ENCODE measurements at places on chromosomes 11 and 22.

DNA sequence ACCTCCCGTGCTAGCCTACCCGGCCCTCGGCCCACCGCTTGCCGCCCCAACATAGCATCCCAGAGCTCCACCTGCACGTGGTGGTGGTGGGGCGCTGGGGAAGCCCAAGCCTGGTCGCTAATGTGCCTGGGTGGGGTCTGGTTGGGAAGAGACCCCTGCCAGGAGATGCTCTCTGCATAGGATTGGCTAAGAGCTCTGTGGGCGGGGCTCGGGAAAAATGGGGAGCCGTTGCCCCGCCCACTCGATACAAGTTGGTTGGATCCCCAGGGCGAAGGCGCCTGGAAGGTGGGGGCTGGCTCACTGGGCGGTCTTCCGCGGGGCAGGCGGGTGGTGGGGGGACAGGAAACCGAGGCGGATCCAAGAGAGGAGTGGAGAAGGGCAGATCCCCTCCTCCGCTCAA is 7.6 kb downstream of the LRRC10B start:
- H3K27me3 ChIP-seq = peaks cover 23% of the 10 kb centered on the region
- H3K4me3 ChIP-seq = no peak overlapping the region
- H3K36me3 ChIP-seq = no peaks in the 10 kb centered on the region
- H3K27ac ChIP-seq = no peak overlapping the region

GRCh38 chr11:128686021-128686741 is 7.7 kb upstream of the FLI1 start:
- H3K27ac ChIP-seq = no peak overlapping the region
- peaks cover 59% of the 10 kb centered on the region for H3K27me3 ChIP-seq
- no peaks in the 10 kb centered on the region for H3K36me3 ChIP-seq

DNA sequence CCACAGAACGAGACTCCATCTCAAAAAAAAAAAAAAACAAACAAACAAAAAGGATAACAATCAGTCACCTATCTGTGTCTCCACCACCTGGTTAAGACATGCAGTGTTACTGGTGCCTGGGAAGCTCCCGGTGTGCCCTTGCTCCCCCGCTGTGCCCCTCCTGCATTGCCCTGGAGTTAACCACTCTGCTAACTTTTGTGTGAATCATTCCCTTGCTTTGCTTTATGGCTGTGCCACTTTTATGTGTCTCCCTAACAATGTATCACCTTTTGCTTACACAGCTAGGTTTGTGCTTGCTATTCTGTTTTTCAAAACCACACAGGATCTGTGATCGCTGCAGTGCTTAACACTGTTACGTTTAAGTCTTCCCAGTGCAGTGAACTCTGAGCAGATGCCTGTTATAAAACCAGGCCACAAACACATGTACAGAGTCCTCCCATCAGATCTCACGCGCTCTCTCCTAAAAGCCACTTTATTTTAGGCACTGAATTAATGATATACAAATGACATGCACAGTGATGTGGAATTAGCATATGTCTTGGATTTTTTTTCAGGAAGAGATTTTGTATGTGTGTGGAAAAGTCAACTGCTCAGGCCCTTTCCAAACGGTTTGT is 69.9 kb downstream of the BUD13 start:
- peaks cover 20% of the 10 kb centered on the region for H3K27me3 ChIP-seq
- H3K4me1 ChIP-seq = no peaks in the 10 kb centered on the region

DNA sequence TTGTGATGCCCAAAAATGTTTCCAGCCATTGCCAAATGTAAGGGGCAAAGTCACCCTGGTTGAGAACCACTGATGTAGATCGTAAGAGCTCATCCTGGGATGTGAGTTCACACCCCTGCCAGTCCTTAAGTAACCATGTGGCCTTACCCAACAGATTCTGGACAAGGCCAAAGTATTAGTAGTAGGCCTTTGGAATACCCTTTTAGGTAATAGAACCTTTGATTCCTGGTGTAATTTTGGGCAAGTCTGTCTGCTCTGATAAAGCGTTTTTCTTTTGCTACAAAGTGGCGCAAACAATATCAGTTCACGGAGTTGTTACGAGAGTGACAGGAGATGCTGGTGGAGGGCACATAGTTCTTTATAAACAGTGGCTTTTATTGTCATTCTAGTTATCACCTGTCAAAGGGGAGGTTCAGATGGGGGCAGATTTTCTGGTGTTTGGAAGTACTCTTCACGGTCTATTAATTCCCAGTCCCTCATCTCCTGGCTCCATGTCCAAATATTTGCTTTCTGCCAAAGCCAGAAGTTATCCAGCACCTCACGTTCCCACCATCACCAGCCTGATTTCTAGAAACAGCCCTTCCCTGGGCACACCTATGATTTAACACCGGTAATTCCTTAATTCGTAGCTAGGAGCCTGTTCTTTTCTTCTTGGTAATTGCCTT is 73.8 kb upstream of the CRYBB3 start:
- no peaks in the 10 kb centered on the region for H3K27me3 ChIP-seq
- DNase-seq = no peak
- no peak overlapping the region for H3K4me3 ChIP-seq
- peaks cover 7% of the 10 kb centered on the region for H3K36me3 ChIP-seq

DNA sequence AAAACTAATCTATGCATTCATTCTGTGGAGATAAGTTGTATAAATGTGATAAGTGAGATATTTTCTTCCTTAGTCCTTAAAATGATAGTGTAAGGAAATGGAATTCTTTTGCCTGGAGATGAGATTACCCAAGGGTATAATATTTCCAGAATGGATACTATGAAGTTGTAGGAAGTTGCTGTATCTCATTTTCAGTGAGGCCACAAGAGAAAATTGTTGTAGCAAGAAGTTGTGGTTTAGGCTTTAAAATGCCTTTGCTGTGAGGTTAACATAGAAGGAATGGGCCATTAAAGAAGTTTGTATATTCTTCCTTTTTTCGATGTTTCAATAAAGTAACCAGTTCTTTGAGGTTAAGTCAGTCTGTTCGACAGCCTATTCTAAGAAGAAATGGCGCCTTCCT is 50.7 kb upstream of the LIN7C start:
- no peaks in the 10 kb centered on the region for H3K4me1 ChIP-seq
- no peak overlapping the region for H3K27ac ChIP-seq
- no peaks in the 10 kb centered on the region for H3K27me3 ChIP-seq
- DNase-seq = no peak
- H3K4me3 ChIP-seq = no peak overlapping the region

DNA sequence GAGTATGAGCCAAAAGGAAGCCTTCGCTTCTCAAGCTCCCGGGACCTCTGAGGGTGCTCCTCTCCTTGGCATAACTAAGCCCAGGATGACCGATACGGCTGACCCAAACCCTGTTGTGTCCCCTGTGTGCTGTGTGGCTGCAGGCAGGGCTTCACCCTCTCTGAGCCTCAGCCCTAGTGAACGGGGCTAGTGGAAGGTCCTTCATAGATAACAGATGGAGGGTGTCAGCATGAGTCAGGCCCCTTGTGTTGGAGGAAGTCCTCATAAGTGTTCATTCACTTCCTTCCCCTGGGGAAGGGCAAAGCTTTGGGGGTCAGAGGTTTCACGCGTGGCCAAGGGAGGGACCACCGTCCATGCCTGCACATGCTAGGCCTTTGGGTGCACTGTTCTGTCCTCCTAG is 21.5 kb downstream of the SHISAL1 start:
- H3K27ac ChIP-seq = no peak overlapping the region
- H3K36me3 ChIP-seq = no peaks in the 10 kb centered on the region
- H3K4me1 ChIP-seq = no peaks in the 10 kb centered on the region
- no peaks in the 10 kb centered on the region for H3K27me3 ChIP-seq
- H3K4me3 ChIP-seq = no peak overlapping the region

DNA sequence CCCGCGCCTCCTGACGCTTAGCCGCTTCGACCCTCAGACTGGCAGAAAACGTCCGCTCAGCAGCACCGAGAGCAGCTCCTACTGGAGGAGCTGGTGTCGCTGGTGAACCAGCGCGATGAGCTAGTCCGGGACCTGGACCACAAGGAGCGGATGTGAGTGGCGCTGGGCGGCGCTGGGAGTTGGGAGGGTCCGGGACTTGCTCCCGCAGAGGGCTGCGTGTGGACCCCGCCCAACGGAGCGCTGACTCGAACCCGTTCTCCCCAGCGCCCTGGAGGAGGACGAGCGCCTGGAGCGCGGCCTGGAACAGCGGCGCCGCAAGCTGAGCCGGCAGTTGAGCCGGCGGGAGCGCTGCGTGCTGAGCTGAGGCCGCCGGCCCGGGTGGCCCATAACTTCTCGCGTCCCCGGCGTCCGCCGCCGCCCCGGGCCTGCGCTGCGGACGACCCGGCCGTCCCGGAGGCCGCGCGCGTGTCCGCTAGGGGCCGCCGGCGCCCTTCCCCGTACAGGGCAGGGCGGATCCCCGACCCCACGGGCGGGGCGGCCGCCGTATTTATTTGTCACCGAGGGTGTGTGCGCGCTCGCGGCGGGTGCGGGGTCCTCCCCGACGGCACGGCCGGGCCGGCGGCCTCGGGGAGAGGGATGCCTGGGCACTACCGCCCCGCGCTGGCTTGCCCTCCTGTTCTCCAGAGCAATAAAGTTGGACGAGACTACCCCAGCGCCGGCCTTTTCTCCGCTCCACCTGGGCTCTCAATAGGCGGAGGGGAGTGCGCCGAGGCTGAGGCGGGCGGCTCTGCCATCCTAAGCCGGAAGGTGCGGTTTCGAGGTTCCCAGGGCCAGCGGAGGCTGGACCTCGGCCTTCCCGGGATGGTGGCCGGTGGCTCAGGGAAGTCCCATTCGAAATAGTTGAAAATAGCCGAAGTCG is 3.4 kb downstream of the KCNK7 start:
- no peaks in the 10 kb centered on the region for H3K27me3 ChIP-seq
- DNase-seq = no peak
- H3K27ac ChIP-seq = no peak overlapping the region
- peaks cover 8% of the 10 kb centered on the region for H3K36me3 ChIP-seq
- no peak overlapping the region for H3K4me3 ChIP-seq
